Non-pigmented ciliary epithelial cell (primary cell): ENCODE measurements at places on chromosomes 11 and 22.

GRCh38 chr11:76794371-76795289 is 11.5 kb downstream of the TSKU start:
- DNase-seq: no peak

DNA sequence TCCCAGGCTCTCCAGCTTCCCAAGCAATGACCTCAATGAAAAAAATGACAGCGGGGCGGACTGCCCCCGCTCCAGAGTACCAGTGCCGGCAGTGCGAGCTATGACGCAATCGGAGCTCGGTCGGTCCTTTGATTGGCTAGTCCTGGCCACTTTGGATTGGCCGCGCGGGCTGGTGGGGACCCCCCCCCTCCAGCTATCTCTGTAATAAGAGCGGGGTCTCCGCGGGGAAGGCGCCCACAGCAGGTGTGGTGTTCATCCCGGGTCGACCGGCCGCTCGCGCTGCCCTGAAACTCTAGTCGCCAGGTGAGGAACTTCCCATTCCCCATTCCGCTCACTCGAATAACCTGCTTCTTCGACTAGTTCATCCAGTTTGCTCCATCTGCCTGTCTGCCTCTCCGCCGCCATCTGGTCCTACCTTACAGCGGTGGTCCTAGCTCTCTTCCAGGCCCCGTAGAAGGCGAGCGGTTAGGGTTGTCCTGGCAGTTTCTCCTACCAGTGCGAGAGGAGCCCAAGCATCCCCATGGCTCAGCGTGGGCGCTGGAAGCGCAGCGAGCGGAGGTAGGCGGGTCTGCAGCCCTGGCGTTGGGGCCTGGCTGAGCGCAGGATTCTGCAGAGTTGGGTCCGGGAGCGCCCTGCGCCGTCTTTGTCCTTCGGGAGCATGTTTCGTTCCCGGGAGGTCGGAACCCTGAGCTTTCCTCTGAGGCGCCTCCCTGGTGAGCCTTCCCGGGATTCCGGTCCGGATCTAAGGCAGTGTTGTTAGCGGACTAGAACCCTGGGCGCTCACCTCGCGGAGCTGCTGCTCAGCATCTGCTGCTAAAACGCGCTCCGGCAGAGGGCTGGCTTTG is at the start of gene CALCB:
Gene CALCB, plus strand, starts transcription at position 233 of the 845 bp plus-strand sequence. CDS start 1,126 bp downstream, outside the sequence.
- DNase-seq: no peak

DNA sequence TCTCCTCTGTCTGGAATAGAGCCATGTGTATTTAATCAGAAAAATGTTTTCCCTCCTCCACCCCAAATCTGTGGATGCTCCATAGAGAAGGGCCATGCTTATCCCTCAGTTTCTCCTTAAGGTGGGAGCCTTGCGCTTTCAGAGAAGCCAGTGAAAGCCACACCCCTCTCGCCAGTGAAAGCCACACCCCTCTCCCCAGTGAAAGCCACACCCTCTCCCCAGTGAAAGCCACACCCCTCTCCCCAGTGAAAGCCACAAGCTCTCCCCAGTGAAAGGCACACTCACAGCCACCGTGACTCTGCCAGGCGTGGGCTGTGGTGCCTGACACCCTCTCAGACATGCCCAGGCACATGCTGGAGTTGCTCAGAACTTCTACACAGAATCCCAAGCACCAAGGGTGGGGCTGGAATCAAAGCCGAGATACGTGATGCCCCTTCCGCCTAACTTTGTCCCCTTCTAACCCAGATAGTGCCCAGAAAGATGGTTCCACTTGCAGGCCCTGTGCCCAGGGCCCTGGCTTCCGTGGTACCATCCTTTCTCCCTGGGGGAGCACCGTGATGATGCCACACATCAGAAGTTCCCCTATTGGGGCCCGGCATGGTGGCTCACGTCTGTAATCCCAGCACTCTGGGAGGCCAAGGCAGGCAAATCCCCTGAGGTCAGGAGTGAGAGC is 16.5 kb upstream of the PRR5 start:
- DNase-seq: no peak

- no peak for DNase-seq
Measured at GRCh38 chr22:35033635-35034296, 32.2 kb upstream of the ISX start.

DNA sequence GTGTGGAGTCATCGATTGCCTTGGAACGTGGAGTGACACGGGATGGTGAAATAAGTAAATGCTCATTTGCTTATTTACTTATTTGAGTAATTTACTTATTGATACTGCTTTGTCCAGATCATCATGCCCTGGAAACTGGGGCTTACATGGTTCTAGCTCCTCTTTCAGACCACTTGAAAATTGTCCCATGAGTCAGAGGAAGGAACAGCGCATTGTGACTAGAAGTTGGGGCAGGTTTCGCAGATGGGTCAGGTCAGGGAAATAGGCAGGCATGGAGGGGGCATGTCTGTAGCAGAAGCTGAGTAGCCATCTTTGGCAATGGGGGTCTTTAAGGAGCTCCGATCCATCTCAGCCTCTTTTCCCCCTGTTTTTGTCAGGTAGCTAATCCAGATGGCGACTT is 104.2 kb upstream of the SORL1-AS1 start:
- no peak for DNase-seq

DNA sequence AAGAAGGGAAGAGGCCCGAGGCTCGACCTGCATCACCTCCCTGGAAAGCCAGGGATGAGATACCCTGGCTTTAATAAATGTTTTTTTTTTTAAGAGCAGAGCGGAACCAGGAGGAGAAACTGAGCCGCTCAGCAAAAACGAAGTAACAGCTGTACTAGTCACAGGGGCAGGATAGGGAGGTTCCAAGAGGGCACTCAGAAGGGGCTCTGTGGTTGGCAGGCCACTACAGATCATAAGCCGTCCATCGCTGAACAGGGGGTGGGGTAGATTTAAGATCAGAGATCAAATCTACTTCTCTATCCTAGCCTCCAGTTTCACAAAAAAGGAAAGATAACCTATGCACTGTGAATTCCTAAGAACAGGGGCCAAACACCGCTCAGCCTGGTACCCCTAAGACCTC is 625 bp downstream of the EIF3D start:
- DNase-seq: no peak

- DNase-seq: no peak
Measured at GRCh38 chr22:31626427-31627150, 35.4 kb downstream of the PISD start.

GRCh38 chr22:32164075-32164860 is 5.2 kb upstream of the C22orf42 start:
- DNase-seq: no peak

DNA sequence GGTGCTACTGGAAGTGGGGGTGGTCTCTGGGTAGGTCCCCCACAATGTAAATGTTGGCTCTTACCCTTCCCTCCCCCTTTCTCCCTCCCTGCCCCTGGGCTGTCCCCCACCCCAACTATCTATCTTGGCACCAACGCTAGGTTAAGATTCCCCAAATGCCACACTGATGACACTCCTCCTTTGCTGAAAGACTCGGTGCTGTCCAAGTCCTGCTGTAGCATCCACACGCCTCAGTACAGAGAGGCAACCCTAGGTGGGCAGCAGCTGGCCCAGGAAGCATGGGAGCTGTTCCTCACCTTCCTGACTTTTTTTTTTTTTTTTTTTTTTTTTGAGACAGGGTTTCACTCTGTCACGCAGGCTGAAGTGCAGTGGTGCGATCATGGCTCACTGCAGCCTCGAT is 3.4 kb upstream of the KCTD17 start:
- DNase-seq: no peak

- DNase-seq: no peak
Measured at GRCh38 chr11:96169250-96169649, 173.7 kb downstream of the MAML2 start.

DNA sequence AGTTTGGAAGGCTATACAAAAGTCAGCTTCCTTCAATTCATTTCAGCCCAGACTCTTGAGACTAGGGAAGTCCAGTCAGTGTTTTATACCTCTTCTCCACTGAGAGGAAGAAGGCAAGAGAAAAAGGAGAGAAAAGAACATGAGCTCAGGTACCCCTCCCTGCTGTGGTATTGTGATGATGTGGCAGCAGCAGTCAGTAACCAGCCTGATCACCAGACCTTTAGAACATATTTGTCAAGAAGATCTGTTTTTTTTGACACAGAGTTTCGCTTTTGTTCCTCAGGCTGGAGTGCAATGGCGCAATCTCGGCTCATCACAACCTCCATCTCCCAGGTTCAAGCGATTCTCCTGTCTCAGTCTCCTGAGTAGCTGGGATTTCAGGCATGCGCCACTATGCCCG is 21.2 kb upstream of the RPS13 start:
- DNase-seq: no peak

- DNase-seq: no peak
Measured at GRCh38 chr11:132822276-132822675, 710.0 kb downstream of the OPCML start.

DNA sequence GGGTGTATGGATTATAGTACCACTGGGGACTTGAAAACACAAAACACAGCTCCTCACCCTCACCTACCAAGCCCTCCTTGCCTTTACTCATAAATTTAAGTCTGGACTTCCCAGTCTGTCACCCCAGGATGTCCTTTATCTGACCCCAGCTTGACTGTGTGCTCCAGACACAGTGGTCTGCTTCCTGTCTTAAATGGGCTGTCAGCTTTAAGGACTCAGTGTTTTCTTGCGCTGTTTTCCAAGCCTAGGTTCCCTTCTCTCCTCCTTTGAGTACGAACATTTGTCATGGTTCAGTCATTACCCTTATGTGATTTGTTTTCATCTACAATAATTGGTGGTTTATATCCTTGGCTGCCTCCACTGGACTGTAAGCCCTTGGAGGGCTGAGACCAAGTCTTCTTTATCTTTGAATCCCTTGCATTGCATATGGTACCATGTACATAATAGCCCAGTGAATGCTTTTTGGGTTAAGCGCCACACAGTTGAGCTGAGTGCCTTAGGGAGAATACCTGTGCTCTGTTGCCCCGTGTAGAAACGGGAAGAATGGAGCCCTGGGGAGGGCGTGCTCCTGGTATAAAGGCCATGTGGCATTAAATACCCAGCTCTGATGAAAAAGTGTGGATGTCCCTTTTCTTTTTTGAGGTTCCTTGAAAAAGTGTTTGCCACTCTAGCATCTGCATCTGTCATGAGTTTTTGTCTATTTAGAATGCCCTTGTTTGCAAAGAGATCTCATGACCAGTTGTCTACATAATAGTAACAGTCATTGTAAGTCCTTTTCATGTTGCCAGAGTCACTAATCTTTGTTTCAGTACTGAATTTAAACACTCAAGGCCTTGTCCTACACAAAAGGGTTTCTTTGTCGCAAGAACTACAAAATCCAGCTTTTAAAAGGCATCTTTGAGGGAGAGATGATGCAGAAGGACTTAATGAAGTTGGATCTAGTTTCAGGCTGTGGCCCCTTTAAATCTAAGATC is 14.0 kb downstream of the PANX1 start:
- DNase-seq: no peak

- no peak for DNase-seq
Measured at GRCh38 chr11:105033781-105034180, 1.2 kb downstream of the CASP1 start.

- DNase-seq: no peak
Measured at GRCh38 chr11:77102246-77103210, at the start of gene OMP. OMP (plus strand) TSS chr11:77102840; CDS start chr11:77102840, 0 bp downstream.

GRCh38 chr11:121340032-121340580 is 47.5 kb downstream of the SC5D start:
- no peak for DNase-seq
